Activated CD4-positive, alpha-beta T cell treated with anti-CD3 and anti-CD28 coated beads for 36 hours (primary cell): ENCODE measurements at places on chromosomes 6 and 20. TPM values are rescaled to one million over a fixed set of nuclear protein-coding genes. Genes with fewer than 3 reads are reported as not detected.

Gene ANGPT4
- total RNA-seq: not detected

Gene PSORS1C1
- total RNA-seq: 0.18 TPM

Gene CD24
- total RNA-seq: 0.21 TPM

GRCh38 chr6:71468841-71469700 is 180.5 kb downstream of the OGFRL1 start:
- no peak for DNase-seq

- DNase-seq: no peak
Observed at GRCh38 chr6:7157752-7158616, 50.2 kb downstream of the RREB1 start.

DNA sequence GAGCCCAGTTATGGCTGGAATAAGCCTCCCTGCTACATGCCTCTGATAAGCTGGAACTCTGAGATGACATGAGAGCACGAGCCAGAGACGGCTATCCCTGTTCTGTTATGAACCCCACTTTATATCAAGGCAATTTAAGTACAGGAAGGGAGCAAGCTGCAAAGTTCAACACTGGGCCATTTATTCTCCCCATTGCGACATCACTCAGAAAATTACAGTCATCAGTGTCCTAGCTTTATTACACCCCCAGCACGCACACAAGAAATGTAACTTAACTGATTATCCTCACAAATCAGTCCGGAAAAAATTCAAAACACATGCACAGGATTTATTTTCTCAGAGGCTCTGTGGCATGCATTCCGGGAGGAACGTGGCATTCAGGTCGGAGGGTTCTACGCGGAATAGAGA is 125.3 kb upstream of the SLC2A12 start:
- DNase-seq: peak; percentile 25
